ENCODE measurements at places on chromosomes 11 and 22.
A peak's percentile ranks its signal among the peaks of the same experiment; 100 is the strongest.

- DNase-seq = peak; percentile 53
Observed at GRCh38 chr11:58867556-58867955, 23.1 kb upstream of the GLYATL2 start.

- peak; percentile 81 for DNase-seq
Observed at GRCh38 chr11:128790196-128790595, 76.9 kb downstream of the KCNJ1 start.

GRCh38 chr11:27904358-27905055, 203.4 kb downstream of the KIF18A start:
- DNase-seq = peak; percentile 50

DNA sequence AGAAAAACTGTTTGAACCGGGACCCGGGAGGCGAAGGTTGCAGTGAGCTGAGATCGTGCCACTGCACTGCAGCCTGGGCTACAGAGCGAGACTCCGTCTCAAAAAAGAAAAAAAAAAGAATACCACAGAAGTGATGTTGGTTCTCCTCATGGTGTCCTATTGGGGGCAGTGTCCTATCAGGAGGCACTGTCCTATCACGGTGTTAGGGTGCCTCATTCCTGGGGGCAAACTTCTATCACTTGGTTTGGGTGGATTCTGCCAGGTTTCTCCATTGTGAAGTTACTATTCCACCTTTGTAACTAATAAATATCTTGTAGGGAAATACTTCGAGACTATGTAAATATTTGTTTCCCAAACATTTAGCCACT, 19.6 kb downstream of the PRR14L start:
- no peak for DNase-seq

DNA sequence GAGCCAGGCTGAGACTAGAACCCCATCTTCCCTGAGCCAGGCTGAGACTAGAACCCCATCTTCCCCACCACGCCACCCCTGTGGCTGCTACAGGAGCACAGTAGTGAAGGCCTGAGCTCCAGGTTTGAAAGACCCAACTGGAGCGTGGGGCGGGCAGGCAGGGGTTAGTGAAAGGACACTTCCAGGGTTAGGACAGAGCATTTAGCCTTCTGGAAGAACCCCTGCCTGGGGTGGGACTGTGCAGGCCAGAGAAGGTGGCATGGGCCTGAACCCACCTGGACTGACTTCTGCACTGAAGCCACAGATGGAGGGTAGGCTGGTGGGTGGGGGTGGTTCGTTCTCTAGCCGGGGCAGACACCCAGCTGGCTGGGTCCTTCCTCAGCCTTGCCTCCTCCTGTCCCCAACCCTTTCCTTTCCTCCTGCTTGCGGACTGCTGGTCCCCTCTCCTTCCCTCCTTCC, 24.1 kb downstream of the SUN2 start:
- DNase-seq = no peak

DNA sequence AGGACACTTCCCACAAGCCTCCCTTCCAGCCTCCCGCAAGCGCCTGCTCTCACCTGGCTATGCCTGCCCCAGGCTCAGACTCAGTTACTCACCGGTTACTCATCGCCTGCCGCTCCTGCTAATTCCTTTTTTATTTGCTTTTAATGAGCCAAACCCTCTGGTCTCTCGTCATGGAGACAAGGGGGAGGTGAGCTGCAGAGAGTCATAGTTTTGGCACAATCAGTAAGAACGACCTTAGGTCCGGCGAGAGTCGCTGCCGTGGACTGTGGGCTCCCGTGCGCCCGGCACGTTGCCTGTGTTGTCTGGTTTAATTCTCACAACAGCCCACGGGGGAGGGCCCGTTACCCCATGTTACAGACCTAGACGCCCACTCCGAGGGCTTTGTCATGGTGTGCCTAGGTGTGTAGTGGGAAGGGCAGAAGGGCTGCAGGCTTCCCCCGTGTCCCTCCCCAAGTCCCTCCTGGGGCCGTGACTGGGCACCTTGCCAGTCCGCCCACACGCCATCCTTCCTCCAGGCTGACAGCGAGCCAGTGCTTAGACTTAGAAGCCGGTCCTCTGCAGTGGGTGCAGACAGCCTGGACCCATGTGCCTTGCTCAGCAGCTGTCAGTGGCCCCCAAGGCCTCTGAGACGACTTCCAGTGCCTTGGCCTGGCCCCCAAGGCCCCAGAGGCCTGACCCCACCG, 42.2 kb downstream of the WNT7B start:
- DNase-seq = peak; percentile 98

- DNase-seq = no peak
Observed at GRCh38 chr22:45568213-45568612, 65.5 kb downstream of the FBLN1 start.

DNA sequence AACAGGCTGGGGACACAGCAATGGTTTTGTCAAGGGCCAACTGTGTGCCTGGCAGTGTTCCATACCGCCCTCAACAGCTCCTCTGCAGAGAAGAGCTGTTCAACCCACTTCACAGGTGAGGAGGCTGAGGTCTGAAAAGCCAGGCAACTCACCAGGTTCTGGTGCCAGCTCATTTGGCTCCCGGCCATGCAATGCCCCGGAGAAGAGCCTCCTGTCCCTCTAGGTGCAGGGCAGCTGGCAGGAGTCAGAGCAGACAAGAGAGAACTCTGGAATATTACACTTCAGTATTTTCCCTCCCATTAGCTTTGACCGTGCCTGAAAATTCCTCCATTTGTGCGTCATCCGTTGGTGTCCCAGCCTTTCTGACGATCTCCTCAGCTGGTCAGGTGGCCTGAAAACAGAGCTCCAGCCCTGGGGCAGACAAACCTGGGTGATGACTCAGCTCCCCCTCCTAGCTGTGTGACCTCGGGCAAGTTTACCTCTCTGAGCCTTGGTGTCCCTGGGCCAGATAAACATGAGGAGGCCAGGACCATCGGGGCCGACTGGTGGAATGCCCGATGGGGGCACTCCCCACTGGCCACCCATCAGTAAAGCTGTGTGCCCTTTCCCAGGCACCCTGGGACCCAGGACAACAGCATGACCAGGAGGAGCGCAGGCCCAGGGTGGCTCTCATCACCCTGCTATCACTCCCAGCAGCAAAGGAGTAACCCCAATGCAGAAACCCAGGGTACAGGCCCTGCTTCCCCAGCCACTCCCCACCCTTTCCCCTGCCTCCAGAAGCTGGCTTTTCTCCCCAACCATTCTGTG, 9.6 kb upstream of the C1QTNF6 start:
- peak; percentile 95 for DNase-seq

DNA sequence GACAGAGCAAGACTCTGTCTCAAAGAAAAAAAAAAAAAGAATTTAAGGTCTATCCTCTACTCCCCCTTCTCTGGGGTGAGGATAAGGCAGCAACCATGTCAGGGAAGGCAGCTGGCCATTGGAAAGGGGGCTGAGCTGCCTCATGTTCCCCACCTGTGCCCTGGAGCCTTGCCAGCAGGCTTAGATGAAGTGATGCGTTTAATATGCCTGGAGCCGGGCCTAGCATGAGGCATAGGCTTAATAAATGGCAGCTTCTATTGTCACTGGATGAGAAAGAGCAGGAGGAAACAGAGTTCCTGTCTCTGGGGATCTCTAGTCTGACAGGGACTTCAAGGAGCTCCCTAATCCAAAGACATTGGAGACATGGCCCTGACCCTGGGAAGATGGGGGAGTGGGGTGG, 3.2 kb upstream of the KCNE3 start:
- DNase-seq = no peak

DNA sequence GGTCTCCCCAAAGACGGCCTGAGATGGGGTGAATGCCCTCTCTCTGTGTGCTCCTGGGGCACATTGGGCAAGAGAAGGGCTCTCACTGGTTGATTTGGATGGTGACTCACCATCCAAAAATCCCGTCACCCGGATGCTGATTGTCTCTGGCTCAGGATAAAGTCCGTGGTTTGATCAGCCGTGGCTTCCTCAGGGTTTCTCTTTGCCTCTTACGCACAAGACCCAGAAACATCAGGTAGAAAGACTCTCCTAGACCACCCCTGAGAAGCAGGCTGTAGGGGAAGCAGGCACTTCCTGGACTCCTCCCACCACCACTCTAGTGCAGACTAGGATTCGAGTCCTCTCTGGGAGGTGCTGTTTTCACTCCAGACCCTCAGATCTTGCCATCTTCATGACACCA, 176.1 kb upstream of the NCAM1 start:
- DNase-seq = no peak
